ENCODE measurements at places on chromosomes 16 and 17.

- no peak for DNase-seq
These were observed 32.9 kb downstream of the COPRS start for GRCh38 chr17:31825961-31826691.

GRCh38 chr17:76643553-76644148 is at the start of gene ST6GALNAC1:
TSS of gene ST6GALNAC1 (minus strand) at chr17:76643757. CDS start at chr17:76643638, 119 bp downstream.
- peak; percentile 18 for DNase-seq

DNA sequence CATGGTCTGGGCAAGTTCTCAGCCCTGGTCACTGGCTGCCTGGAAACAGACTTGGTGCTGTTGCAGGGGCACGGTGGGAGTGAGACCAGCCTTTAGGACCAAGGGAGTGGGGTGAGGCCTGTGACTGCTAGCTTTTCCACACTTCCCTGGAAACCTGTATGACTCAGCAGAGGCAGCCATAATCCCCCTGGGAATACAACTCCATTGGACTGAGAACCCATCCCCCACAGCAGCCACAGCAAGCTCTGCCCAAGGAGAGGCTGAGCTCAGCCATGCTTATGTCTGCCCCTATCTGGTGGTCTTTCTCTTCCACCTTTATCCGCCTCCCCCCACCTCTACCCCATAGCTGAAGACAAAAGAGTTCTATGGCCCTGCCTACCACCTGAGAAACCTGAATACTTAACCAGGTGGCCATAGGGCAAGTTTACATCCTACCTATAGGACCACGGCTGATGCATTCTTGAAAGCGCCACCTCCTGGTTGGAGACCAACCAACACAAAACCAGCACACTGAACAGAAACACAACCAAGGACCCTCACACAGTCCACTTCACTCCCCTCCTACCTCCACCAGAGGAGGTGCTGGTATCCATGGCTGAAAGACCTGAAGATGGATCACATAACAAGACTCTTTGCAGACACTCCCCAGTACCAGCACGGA is 816.2 kb upstream of the SOX9 start:
- no peak for DNase-seq

DNA sequence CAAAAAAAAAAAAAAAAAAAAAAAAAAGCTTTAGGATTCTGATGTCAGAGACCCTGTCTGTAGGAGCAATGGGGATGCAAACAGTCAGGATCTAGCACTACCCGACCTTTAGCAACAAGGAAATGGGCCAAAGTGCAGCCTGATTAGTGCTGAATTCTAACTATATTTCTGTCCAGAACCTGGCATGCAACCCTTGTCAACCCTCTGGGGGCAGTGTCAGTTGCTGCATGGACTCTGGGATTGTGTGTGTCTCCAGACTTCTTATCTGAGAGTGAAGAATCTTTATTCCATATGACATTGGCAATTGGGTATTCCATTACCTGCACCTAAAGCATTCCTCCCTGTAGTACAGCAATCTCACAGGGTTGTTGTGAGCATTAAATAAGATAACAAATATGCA is 120.3 kb upstream of the CRHR1 start:
- no peak for DNase-seq

- DNase-seq, result no peak
These were observed 234.6 kb downstream of the TMEM114 start for GRCh38 chr16:8355675-8356074.

- no peak for DNase-seq
These were observed 919 bp downstream of the N4BP1 start for GRCh38 chr16:48608871-48609651.

GRCh38 chr16:3152277-3152990 is 17.6 kb downstream of the ZNF213 start:
- peak; percentile 78 for DNase-seq

- DNase-seq, result no peak
These were observed 123.7 kb downstream of the METRNL start for GRCh38 chr17:83203073-83203471.

GRCh38 chr17:68200689-68201417 is 47.0 kb upstream of the AMZ2 start:
- peak; percentile 51 for DNase-seq

DNA sequence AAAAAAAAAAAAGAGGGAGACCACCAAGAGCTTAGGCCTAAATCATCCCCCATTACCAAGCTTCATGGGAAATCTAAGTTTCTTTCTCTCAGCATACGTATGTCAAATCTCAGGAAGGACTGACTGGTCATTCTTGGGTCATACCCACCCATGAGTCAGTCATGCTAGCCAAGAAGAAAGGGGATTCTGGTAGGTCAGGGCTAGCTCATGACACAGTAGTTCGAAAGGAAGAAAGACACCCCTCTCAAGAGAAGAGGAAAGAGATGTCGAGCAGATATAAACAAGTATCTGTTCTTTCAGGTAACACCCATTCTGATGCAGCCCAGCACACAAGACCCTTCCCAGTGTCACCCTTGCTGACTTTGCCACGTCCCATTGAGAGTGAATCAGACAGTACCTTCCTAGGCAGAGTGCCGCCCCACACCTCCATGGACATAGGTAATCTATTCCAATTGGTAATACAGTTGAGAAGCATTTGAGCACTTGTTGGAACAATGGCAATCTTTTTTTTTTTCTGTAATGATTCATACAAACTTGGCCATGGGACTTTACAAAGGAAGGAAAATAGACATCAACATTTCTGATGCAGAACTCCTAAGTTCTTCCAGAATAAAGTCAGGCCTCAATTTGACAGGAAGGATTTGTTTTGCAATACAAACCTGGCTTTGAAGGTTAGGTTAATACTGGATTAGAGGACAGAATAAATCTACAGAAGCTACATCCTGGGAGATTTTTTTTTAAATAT is 38.2 kb downstream of the COPRS start:
- no peak for DNase-seq

DNA sequence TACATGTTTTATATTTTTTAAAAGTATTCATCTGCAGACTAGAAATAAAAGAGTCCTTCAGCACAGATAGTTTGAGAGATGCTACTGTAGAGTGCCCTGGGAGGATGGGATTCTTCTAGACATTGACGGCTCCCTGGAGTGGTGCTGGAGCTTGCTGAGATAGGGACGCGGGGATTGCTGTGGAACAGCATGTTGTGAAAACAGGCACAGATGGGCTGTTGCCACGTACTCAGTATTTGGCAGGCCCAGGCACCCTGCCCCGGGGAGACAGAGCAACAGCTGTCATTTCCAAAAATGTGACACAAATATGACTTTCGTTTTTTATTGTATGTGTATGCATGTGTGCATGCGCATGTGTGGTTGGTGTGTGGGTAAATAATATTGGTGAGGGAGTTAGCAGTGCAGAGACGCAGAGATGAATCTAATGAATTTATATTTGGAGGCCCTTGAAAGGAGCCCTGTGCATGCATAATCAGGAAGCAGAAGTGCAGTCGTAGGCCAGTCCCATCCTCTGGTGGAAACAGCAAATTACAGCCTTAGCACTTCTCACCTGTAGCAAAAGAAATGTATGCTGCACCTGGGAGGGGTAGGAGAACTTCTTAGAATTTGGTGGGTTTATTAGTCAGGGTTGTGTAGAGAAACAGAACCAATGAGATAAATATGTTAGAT is 6.2 kb upstream of the ABCA8 start:
- no peak for DNase-seq

DNA sequence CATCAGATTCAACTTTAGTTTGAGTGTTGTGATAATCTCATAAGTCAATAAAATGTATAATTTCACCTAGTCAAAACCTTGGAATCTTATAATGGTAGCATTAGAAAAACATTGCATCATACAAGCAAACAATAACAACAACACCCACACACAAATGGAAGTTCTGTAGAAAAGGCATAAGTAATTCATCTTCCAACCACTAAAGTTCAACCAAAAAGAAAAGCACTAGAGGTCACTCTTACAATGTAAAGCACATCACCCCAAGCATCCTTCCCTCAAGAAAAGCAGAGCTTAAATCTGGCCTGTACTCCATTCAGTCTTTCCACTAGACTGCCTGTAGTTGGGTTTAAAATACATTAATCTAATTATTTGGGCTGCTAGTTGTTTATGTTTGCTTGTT is 1.8 kb downstream of the CNTNAP4 start:
- no peak for DNase-seq

DNA sequence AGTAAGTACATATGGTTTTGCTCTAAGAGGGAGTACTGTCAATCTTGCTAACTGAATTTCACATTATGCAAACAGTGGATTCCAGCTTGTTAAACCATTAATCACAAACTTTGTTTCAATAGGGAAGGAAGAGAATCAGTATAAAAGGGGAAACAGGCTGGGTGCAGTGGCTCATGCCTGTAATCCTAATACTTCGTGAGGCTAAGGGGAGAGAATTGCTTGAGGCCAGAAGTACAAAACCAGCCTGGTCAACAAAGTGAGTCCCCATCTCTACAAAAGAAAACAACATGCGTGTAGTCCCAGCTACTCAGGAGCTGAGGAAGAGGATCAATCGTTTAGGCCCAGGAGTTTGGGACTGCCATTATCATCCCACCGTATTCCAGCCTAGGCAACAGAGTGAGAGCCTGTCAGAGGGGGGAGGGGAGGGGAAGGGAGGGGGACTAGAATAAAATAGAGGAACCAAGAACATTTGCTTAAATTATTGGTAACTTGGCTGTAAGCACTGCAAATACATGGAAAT is 65.7 kb downstream of the FBXL20 start:
- no peak for DNase-seq

GRCh38 chr17:12744298-12744697 is 45.0 kb upstream of the ARHGAP44 start:
- no peak for DNase-seq

DNA sequence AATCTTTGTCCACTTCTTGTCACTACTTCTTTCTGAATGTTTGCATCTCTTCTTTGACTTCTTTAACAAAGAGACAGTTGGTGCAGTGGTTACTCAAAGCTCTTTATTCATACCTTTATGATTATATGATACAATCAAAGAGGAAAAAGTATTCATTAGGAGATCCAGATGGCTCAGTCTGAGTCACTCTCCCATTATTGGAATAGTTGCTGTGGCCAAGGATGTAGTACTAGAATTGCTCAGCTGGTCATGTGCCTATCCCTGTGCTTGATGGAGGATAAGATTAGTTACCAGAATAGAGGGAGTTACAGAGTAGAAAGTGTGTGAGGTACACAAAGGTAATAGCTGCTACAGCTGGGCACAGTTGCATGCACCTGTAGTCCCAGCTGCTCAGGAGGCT is 18.3 kb downstream of the BCAS3 start:
- no peak for DNase-seq

GRCh38 chr16:84054271-84054670 is 11.7 kb upstream of the SLC38A8 start:
- no peak for DNase-seq

GRCh38 chr17:68378268-68379176 is 78.8 kb downstream of the WIPI1 start:
- DNase-seq, result no peak

GRCh38 chr16:89722392-89723278 is 1.3 kb downstream of the ZNF276 start:
- peak; percentile 55 for DNase-seq

- DNase-seq, result no peak
These were observed 33.2 kb downstream of the EEF2K start for GRCh38 chr16:22239131-22239805.

- no peak for DNase-seq
These were observed 1093.3 kb upstream of the CDH8 start for GRCh38 chr16:63129411-63130125.

- no peak for DNase-seq
These were observed 27.3 kb downstream of the GAS7 start for GRCh38 chr17:10171122-10171571.

GRCh38 chr17:43524945-43525575 is 21.1 kb downstream of the ETV4 start:
- no peak for DNase-seq

- no peak for DNase-seq
These were observed 67.1 kb downstream of the ABCC1 start for GRCh38 chr16:16016388-16016964.

GRCh38 chr16:55510185-55510805 is 1.4 kb downstream of the LPCAT2 start:
- no peak for DNase-seq

DNA sequence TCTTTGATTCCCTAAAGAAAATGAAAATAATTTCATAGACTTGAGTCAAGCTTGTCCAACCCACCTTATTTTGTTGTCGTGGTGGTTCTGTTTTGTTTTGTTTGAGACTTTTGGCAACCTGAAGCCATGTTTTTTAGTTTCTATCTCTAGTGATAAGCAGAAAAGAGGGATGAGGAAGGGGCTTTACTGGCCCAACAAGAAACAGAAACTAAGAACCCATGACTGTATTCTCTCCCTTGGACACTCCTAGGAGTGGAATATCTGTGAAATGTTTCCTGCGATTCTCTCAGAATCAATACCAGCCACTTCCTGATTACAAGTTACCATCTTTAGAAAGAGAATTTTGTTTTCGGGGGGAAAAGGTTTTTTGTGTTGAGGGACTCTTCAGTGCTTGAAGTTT is 207.5 kb downstream of the PRKCA start:
- no peak for DNase-seq

- no peak for DNase-seq
These were observed 263.4 kb downstream of the BCAS3 start for GRCh38 chr17:60941028-60941427.

DNA sequence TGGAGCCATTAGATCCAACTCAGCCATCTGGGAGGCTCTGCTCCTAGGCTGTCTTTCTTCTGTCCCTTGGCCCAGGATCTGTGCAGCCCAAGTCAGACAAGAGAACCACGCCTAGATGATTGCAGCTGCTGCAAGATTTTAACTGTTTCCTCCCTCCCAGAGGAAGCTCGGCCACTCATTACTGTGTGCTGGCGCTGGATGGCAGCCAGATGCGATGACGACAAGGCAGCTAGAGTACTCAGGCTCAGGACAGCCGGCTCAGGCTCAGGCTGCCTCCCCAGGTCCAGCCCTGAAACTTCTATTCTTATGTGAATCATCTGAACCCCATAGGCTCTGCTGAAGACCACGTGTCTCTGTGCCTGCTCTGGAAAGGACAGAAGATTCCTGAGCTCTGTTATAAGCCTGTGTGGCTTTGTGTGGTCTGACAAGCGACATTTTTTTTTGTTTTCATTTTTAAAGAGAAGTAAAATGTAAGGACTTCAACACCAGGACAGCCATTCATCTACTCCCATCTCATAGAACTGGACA is 32.1 kb upstream of the FBXW10B start:
- DNase-seq, result no peak

- DNase-seq, result no peak
These were observed 41.8 kb downstream of the PSME3IP1 start for GRCh38 chr16:57144027-57144426.
